Left ventricle myocardium superior (tissue), 1 donor: ENCODE measurements at places on chromosomes 16 and 17.

DNA sequence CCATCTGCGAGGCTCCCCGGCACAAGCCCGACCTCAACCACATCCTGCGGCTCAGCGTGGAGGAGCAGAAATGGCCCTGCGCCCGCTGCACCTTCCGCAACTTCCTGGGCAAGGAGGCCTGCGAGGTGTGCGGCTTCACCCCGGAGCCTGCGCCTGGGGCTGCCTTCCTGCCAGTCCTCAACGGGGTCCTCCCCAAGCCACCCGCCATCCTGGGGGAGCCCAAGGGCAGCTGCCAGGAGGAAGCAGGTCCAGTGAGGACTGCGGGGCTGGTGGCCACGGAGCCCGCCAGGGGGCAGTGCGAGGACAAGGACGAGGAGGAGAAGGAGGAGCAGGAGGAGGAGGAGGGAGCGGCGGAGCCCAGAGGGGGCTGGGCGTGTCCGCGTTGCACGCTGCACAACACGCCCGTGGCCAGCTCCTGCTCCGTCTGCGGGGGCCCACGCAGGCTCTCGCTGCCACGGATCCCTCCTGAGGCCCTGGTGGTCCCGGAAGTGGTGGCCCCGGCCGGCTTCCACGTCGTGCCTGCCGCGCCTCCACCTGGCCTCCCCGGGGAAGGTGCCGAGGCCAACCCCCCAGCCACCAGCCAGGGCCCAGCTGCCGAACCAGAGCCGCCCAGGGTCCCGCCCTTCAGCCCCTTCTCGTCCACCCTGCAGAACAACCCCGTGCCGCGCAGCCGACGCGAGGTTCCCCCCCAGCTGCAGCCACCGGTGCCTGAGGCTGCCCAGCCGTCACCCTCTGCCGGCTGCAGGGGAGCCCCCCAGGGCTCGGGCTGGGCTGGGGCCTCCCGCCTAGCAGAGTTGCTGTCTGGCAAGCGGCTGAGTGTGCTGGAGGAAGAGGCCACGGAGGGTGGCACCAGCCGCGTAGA lies 13.1 kb upstream of the PRR35 start:
- peak; percentile 80 for DNase-seq

DNA sequence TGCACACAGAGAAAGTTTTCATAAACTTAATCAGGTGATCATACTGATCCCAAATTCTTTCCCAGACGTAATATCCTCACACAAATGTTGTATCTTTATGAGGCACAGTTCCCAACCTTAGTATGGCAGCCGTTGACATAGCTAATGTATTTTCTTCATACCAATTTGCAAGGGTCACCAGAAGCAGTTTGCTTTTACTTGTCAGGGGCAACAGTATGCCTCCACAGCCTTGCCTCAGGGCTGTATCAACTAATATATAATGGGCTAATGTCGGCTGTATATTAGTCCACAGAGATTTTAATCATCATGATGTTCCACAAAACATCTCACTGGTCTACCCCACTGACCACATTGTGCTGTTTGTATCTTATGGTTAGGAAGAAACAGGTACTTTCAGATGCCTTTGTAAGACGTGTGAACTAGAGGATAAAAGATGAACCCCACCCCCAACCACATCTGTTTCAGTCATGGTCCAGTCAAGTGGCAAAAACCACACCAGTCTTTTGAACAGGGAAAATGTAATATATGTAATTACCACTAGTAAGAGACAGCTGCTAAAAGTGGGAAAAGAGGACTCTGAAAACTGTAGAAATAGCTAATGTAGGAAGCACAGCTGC lies 55.2 kb downstream of the GAN start:
- DNase-seq, result no peak

GRCh38 chr16:75342308-75342811 lies 90.9 kb upstream of the BCAR1 start:
- DNase-seq, result no peak

- no peak for DNase-seq
Measured at GRCh38 chr17:62700964-62701705, 73.7 kb downstream of the MRC2 start.

GRCh38 chr17:48628649-48629410 lies 2.7 kb upstream of the HOXB9 start:
- no peak for DNase-seq
